ENCODE measurements at places on chromosomes 6 and 20. TPM values are rescaled to one million over a fixed set of nuclear protein-coding genes. Genes with fewer than 3 reads are reported as not detected.

Gene EYA4
- total RNA-seq: 2.3 TPM

Gene NKX2-2
- not detected for total RNA-seq

Gene MYLK4
- total RNA-seq: not detected

Gene PBOV1
- total RNA-seq: not detected

Gene ZNF343
- total RNA-seq: 7.4 TPM

Gene SLC17A2
- total RNA-seq: not detected

Gene PEDS1
- 21.6 TPM for total RNA-seq

Gene R3HDML
- total RNA-seq: not detected

Gene C6orf58
- total RNA-seq: not detected

DNA sequence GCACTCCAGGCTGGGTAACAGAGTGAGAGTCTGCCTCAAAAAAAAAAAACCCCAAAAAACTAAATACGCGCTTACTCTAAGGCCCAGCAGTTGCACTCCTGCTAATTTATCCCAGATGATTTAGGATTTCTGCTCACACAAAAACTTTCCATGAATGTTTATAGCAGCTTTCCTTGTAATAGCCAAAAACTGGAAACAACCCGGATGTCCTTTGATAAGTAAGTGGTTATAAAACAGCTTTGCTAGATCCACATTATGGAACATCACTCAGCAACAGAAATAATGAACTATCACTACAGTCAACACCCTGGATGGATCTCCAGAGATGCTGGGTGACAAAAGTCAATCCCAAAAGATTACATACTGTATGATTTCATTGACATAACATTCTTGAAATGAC is 220.4 kb upstream of the JARID2 start:
- DNase-seq: no peak

DNA sequence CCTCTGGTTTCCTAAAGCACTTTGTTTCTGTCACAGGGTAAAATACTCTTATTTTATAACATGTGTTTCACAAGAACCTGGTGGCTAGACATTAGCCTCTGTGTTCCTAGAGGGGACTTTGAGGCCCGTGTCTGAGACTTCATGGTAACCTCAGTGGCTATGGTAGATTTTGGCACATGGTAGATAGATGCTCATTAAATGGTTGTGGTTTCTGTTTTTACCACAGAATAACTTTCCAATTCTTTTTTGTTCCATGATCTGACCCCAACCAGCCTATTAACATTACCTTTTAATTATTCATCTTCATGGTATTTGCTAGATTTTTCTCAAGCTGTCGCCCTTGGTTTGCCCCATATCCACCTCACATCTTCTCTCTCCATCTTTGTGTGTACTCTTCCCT is 34.3 kb downstream of the CCN2 start:
- DNase-seq: no peak

- DNase-seq: no peak
These were observed 236.3 kb downstream of the EPHA7 start for GRCh38 chr6:93182938-93183479.

DNA sequence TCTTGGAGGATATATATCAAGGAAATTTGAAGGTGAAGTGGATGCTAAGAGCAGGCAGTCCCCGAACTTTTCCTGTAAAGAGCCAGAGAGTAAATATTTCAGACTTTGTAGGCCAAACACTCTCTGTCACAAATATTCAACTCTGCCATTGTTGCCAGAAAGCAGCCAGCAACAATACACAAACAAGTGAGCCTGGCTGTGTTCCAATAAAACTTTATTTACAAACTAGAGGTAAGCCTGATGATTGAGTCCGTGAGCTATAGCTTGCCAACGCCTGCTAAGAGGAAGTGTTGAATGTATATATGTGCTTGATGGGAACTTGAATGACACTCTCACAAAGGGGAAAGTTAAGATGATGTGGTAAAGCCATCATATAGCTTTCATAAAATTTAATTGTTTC is 166.0 kb upstream of the PLN start:
- DNase-seq: no peak

GRCh38 chr6:98957450-98957849 is 9.7 kb upstream of the FBXL4 start:
- DNase-seq: no peak

DNA sequence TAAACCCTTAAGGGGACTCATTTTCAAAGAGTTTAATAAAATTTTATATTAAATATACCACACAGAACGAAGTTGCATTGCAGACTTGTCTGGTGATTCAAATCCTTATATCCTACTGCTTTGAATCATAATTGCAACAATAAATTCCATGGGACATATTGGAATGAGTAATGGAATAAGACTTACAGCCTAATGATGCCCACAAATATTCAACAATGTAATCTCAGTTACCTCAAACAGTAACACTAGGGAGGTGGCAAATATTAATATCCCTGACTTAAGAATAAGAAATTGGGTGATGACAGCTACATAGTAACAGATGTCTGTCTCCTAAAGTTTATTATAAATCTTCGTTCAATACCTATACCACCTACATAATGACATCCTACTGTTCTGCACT is 52.6 kb downstream of the BMP5 start:
- no peak for DNase-seq

DNA sequence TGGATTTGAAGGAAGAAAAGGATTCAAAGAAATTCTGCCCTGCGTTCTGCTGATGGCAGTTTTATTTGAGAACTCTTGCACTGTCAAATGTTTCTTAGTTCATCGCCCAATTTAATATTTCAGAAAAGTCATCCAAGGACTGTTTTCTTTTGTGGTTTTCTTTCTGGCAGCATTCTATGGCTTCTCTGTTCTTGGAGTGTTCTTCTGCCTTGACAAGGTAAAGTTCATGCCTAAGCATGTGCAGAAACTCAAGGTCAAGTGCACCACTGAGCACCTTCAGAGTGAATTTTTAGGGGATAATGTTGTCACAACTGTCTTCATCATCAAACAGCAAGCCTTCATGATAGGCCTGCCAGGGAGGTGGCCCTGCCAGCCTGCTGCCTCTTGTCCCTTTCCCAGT is 225.6 kb downstream of the PLCB1 start:
- no peak for DNase-seq

GRCh38 chr6:34914358-34914757 is 25.3 kb downstream of the ANKS1A start:
- no peak for DNase-seq

DNA sequence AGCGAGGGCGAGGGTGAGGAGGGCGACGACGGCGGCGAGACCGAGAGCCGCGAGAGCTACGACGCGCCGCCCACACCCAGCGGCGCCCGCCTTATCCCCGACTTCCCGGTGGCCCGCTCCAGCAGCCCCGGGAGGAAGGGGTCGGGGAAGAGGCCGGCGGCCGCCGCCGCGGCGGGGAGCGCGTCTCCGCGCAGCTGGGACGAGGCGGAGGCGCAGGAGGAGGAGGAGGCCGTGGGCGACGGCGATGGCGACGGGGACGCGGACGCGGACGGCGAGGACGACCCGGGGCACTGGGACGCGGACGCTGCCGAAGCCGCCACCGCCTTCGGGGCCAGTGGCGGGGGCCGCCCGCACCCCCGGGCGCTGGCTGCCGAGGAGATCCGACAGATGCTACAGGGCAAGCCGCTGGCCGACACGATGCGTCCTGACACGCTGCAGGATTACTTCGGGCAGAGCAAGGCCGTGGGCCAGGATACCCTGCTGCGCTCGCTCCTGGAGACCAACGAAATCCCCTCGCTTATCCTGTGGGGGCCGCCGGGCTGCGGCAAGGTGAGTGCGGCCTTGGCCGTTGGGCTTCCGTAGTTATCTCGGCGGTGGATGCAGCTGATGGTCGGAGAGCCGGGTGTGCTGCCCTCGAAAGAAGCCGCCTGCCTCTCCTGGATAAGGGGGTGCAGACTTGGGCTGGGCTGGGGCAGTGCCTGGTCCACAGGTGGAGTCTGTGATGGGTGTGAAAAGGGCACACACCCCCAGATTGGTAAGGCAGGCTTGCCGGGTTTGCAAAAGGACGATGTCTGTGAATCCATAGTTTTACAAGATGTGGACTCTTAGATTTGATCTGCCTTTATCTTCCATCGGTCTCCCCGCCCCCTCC is 938 bp downstream of the WRNIP1 start:
- peak; percentile 81 for DNase-seq

- no peak for DNase-seq
These were observed 32.6 kb downstream of the AIG1 start for GRCh38 chr6:143093290-143093689.

DNA sequence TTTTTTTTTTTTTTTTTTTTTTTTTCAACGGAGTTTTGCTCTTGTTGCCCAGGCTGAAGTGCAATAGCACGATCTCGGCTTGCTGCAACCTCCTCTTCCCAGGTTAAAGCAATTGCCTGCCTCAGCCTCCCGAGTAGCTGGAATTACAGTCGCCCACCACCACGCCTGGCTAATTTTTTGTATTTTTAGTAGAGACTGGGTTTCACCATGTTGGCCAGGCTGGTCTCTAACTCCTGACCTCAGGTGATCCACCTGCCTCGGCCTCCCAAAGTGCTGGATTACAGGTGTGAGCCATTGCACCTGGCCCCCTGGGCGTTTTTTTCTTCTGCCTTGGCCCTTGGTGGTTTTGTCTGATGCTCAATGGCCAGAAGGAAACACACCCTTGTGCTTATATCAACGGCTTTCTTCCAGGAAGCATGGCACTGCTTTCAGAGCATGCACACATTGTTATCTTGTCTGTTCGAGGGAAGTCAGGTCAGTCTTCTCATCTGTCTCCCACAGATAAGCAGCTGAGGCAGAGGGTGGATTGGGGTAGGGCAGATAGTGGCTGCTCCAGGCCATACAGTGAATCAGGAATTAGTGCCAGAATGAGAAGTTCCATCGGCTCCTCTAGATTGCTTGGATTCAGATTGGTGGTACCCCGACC is 203.1 kb downstream of the TSHZ2 start:
- no peak for DNase-seq

DNA sequence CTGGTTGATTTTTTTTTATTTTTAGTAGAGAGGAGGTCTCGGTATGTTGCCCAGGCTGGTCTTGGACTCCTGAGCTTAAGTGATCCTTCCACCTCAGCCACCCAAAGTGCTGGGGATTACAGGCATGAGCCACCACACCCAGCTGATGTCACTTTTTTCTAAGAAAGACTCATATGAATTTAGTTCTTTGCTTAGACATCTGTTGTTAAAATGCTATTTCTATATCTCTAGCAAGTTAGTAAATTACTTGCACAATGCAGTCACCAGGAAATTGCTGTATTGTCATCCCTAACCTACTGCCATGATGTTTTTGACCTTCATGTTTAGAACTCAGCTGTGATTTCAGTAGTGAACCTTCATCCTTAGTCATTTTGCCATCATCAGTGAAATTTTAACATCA is 5.7 kb downstream of the KDM1B start:
- DNase-seq: no peak

- DNase-seq: no peak
These were observed 82.3 kb downstream of the GMPR start for GRCh38 chr6:16320533-16321340.

DNA sequence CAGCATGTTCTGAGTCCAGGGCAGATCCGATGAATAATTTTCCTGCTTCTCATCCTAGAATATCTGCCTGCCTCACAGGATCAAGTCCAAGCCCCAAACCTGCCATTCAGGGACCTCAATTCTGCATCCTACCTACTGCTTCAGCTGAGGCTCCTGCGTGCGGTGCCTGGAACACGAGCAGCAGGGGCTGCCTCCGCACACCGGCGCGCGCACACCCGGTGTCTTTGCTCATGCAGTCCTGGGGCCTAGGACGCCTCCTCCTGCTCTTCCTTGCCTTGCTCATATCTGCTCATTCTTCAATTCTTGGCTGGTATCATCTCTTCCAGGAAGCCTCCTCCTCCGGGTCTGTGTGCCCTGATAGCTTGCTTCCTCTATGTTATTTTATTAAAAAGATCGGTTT is 81.1 kb upstream of the AGPAT4 start:
- DNase-seq: no peak

DNA sequence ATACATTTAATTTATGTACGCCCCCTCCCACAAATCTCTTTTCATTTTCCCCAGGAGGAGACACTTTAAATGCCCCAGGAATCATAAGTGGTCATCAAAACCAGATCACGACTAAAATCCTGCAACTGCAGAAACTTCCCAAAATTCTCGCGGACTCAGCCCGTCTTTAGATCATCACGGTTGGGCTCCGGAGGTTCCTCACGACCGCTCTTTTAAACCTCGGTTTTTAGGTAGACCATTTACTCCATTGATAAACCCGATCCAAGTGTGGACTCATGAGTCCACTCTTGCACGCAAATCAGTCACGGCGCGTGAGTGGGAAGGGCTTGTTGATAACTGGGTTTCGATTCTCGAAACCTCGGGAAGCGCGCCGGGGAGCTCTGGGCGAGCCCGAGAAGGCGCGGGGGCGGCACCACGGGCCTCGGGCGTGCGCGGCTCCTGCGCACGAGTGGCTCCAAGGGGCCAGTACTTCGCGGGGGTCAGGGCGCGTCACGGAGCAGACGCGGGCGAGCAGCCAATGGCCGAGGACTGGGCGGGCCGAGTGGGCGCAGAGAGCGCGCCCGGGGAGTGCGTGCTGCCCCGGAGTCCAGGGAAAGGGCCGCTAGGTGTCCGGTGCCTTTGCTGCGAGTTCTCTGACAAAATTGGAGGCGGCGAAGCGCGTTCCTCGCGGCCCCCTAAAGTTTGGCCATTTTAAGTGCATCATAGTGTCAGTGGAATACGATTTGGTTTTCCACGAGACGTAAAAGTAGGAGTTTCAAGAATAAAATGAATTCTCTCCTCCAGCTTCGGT is 635 bp upstream of the TENT5A start:
- peak; percentile 85 for DNase-seq

- no peak for DNase-seq
These were observed 8.8 kb downstream of the CLDN20 start for GRCh38 chr6:155272353-155273232.

GRCh38 chr6:75117701-75118100 is 88.2 kb downstream of the COL12A1 start:
- no peak for DNase-seq

- no peak for DNase-seq
These were observed 220.8 kb upstream of the CDH4 start for GRCh38 chr20:61031101-61031830.

DNA sequence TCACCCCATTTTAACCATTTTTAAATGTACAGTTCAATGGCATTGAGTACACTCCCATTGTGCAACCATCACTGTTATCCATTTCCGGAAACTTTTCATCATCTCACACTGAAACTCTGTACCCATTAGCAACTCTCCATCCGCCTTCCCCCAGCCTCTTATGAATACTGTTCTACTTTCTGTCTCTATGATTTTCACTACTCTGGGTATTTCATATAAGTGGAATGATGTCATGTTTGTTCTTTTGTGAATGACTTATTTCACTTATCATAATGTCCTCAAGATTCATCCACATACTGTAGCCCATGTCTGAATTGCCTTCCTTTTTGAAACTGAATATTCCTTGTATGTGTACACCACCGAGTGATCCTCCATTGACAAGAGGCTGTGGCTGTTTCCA is 92.9 kb upstream of the TOX2 start:
- no peak for DNase-seq

DNA sequence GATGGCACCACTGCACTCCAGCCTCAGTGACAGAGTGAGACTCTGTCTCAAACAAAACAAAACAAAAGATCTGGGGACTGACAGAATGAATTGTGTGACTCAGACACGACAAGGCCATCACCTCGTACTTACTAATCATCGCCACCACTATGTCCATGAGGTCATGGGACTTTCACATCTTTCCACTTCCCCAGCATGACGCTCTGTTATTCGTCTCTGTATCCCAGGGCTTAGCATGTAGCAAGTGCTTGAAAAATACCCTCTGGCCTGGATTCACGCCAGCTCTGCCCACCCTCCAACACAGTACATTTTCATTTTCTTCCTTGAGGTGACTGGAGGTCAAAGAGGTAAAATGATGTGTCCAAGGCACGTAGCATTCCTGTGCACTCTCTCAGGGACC is 27.8 kb downstream of the FGD2 start:
- no peak for DNase-seq
